ENCODE measurements at places on chromosomes 16 and 17.

GRCh38 chr17:45389354-45389753, 43.3 kb downstream of the ARHGAP27 start:
- DNase-seq = no peak

- DNase-seq = no peak
Measured at GRCh38 chr17:80260791-80261158, at the start of gene RNF213. TSS of gene RNF213 (plus strand) at chr17:80260852. CDS start at chr17:80263682, 2,830 bp downstream.

GRCh38 chr16:16073001-16073545, 123.7 kb downstream of the ABCC1 start:
- no peak for DNase-seq

DNA sequence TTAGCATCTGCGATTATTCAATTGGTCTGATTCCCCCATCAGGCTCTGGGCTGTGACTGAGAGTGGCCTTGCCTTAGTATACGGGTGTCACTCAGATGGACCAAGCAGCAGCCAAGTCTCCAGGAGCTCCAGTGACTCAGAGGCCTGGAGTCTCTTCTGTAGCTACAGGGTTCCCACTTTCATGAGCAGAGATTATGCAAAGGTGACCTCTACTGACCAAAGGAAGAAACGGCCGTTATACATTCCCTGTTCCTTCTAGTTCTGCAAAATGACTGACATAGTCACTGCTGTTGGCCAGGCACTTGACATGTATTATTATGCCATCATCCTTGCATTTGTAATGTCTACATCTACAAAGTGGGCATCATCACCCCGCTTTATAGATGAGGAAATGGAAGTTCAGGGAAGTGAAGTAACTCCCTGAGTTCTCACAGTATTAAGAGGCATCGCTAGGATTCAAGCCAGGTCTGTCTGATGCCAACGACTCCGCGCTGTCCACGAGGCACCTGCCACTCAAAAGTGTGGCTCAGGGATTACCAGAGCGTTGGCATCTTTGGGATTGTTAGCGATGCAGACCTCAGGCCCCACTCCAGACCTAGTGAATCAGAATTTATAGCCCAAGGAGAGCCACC, 23.3 kb downstream of the SLC38A7 start:
- DNase-seq = no peak

- DNase-seq = no peak
Measured at GRCh38 chr17:4475001-4475400, 23.7 kb upstream of the SPNS2 start.

DNA sequence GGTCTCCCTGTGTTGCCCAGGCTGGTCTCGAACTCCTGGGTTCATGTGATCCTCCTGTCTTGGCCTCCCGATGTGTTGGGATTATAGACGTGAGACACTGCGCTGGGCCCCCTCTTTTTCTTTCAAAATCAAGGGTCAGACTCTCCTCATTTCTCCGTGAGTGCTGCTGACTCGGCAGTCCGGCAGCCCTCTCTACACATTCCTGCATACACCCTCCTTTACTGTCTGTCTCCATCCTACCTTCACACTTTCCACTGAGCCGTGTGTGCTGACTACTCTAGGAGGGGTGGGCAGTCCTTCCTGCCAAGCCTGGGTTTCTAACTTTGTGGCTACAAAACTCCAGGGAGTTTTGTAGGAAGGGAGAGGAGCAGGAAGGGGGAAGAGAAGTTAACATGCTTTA, 195.2 kb downstream of the PARN start:
- DNase-seq = no peak

- no peak for DNase-seq
Measured at GRCh38 chr16:49457196-49457595, 83.6 kb downstream of the C16orf78 start.

- DNase-seq = no peak
Measured at GRCh38 chr17:50626037-50626574, 8.6 kb upstream of the ABCC3 start.

GRCh38 chr17:7818026-7818425, 16.0 kb upstream of the KDM6B start:
- no peak for DNase-seq

- DNase-seq = no peak
Measured at GRCh38 chr16:47565454-47565853, 104.3 kb downstream of the PHKB start.

GRCh38 chr17:14048169-14048568, 21.1 kb upstream of the COX10 start:
- DNase-seq = no peak

DNA sequence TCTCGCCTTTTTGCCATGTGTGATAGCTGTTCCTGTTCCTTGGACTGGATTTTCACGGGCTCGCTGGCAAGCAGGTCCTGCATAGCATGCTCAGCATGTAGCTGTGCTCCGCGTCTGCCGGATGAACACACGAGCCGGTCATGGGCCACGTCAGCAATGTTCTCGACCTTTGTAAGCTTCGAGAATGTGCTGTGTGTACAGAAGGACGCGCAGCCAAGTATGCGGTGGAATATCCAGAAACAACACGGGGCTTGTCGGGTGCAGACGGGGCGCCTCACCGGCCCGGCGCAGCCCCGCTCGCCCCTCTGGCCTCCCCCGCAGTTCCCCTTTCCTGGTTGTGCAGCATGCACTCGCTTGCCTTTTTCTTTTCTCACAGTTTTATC, 42.2 kb downstream of the RPTOR start:
- DNase-seq = no peak

- no peak for DNase-seq
Measured at GRCh38 chr17:17497065-17497844, 1.1 kb upstream of the RASD1 start.

GRCh38 chr16:17252701-17253100, 218.1 kb downstream of the XYLT1 start:
- DNase-seq = no peak

DNA sequence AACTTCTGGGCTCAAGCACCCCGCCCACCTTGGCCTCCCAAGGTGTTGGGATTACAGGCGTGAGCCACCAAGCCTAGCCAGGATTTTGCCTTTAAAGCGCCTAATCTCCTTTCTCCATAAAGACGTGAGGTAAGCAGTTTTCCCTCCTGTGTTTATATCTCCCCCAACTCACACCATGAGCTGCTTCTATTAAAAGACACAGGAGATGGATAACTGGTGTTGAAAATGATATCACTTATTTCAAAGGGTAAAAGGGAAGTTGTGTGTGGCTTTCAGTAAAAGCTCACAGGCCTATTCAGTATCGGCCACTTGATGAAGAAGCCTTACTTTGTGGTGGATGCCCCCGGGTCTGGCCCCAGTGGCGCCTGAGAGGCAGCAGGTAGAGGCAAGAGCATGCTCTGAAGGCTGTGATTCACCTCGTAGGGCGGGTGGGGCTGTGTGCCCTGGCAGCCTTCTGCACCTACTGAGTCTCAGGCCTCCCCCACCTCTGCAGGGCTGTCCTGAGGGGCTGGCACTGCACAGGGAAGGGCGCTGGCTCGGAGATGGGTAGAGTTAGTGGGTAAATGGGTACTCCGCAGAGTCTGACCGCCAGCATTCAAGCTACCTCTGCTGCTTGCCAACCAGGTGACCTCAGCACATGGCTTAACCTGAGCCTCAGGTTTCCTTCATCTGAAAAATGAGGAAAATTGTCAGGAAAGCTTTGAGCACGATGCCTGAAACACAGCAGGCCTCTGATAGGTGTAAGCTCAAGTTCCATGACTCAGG, 146.8 kb downstream of the CLEC16A start:
- DNase-seq = no peak

- no peak for DNase-seq
Measured at GRCh38 chr17:59124665-59125064, 18.0 kb upstream of the TRIM37 start.

- no peak for DNase-seq
Measured at GRCh38 chr16:3478242-3478925, 16.9 kb downstream of the C16orf90 start.

- DNase-seq = no peak
Measured at GRCh38 chr16:88922114-88922825, 54.7 kb downstream of the CBFA2T3 start.

DNA sequence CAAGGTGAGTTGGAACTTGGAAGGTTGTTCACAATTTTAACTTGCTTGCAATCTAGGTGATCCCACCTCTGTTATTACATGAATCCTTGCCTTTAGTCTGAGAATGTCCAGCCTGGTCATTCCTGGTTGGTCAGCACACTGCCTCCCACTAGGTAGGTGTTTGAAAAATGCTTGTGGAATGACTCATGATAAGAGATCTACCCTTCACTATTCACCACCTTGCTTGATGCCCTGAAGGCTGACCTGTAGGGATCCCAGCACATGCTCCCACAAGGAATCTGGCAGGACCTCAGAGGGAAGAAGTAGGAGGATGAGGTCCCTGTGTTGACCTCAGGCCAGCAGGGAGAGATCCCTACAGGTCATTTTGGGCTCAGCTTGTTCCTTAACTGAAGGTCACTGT, 30.2 kb upstream of the ABCA3 start:
- no peak for DNase-seq

- DNase-seq = no peak
Measured at GRCh38 chr16:82835487-82836155, 208.9 kb downstream of the CDH13 start.

DNA sequence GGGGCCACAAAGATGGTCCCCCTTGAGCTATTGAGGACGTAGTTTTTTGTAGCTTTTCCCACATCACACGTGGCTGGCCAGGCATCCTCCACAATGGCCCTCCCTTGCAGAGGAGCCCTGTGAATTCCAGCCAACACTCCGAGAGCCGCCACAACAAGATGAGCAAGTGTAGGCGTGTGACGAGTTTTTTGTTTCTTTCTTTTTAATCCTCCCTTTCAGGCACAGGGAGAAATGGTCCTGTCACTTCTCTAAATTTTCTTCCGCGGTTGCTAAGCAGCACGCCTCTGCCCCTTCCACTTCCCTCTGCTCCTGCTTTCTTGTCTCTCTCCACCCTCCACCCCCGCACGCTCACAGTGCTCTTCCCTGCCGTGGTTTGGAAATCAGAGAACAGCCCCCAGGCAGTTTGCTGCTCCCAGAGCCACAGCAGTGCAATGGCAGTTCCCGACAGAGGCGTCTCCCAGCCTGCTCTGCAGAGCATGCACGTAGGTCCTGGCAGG, 68.0 kb upstream of the MRTFB start:
- no peak for DNase-seq

GRCh38 chr17:63855185-63855584, 12.7 kb upstream of the SMARCD2 start:
- no peak for DNase-seq

DNA sequence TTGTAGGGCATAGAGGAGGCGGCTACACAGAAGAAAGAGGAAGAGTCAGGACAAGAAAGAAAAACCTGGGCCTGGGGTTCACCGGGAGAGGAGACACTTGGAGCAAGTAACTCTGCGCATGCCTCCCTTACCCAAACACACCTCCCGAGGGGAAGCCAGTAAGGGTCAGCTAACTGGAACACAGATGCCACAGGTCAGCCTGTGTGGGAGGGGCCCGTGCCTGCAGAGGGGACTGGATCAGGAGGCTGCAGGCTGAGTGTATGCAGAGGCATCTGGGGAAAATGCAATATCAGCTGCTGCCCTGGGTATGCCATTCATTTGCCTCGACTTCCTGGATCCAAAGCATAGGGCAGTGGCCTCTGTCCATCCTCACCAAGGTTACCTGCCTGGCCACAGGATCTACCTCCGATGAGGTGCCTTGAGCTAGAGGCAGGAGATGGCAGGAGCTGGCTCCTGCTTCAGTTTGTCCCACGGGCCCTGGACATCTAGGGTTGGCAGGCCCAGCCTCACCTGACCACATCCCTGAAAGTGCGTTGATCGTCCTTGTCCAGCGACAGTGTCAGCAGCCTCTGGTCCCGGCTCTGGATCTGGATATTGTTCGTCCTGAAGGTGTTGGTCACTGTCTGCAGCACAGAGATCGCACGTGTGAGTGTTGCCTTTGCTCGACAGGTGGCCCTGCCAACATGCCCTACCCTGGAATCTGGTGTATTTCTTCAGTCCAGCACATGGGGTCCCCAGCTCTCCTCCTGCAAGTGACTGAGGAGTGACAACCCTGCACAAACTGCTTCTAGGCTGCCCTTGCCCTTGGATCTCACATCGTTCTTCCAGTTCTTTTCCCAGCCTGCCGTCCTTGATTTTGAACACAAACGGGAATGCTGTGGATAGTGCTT, 4.6 kb upstream of the MFSD6L start:
- DNase-seq = no peak

- DNase-seq = no peak
Measured at GRCh38 chr16:13552062-13552959, 367.6 kb upstream of the ERCC4 start.

- no peak for DNase-seq
Measured at GRCh38 chr16:75614066-75614897, 8.8 kb downstream of the ADAT1 start.

GRCh38 chr17:59378675-59379074, 47.2 kb downstream of the YPEL2 start:
- DNase-seq = no peak

DNA sequence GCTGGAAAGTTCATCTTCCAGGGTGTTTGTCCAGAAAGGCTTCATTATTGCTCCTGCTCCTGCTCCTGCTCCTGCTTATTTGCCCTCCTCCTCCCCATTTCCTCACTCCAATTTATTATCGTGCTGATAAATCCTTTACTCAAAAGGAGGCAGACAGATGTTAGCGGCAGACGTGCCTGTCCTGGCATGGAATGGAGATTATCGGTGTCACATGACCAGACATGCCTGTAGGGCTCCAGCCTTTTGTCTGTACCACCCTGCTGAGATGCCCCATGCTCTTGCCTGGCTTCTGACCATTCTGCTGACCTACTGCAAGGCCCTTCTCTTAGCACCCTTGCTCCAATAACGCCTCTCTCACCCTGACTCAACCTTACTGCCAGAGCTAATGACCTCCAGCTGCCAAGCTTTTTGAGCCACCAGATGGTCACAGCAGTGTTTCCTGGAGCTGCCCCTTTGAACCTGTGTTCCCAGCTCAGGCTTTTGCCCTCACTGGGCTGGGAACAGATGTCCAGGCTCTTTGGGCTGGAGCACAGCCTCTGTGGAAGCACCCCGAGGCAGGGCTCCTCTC, 12.8 kb downstream of the DNAH9 start:
- DNase-seq = no peak

DNA sequence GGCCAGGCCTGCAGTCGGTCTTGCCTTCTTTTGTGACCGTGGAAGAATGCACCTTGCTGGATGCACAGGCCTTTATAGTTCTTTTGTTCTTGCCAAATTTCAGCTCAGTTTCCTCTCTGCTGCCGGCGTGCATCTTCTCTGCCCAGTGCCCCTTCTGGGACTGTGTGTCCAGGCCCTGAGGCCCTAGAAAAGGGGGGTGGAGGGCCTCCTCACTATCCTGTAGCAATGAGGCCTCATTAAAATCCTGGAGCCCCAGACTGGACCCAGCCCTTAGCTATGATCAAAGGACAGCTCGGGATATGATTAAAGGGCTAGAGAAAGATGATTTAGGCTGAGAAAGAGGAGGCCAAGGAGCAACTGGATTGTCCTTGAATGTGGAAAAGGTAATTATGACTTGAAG, 229.8 kb downstream of the SEC14L1 start:
- no peak for DNase-seq

- DNase-seq = no peak
Measured at GRCh38 chr17:33474789-33475188, 181.7 kb upstream of the ASIC2 start.
